NCI-H187 treated with DMSO at 0.1 percent for 48 hours (cell line): ENCODE measurements at places on chromosomes 12 and 14.

DNA sequence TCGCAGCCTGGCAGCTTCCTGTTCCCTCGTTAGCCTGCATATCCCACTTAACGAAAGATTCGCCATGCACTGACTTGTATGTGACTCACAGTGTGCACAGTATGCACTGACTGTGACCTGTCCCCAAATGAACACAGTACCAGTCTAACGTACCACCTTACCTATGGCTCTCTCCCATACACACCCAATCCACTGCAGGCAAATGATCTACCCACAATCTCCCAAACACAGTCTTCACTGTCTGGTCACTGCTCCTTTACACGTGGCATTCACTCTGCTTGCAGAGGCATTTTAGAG, 163.5 kb upstream of the EEA1 start:
- no peak for DNase-seq

GRCh38 chr12:121290410-121290809, 6.1 kb downstream of the CAMKK2 start:
- no peak for DNase-seq

GRCh38 chr14:49106741-49107667, 479.2 kb downstream of the RPS29 start:
- DNase-seq = no peak

- peak; percentile 2 for DNase-seq
Observed at GRCh38 chr12:80269803-80270552, 170.6 kb downstream of the OTOGL start.

DNA sequence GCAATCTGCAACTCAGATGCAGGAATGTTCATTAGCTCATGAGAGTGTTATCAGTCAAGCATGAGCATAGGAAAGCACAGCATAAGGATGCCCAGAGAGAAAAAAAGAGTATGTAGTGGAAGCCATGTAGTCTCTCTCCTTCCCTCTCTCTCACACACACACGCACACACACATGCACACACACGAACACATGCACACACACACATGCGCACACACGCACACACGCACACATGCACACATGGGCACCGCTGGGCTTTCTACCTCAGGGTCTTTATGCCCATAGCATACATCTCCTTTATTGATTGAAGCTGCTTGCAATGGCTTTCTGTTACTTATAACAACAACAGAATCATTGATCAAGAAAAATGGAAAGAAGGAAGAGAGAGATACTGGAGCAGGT, 240.9 kb downstream of the ETNK1 start:
- no peak for DNase-seq

DNA sequence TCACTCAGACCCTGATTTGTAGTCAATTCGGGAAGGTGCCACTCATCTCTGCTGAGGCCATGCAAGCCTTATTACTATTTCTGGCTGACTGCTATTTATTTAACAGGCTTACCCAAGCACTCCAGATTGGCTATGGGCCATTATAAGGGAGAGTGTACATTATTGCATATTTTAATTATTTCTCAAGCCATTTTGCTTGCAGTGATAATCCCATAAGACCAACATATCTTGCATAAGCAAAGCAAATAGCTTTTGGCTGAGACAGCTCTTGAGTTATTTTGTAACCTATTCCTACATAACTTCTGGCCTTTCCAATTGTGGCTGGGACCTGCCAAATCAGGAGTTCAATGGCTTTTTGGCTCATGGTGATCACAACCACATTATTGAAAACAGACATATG, 509.6 kb upstream of the USP15 start:
- DNase-seq = no peak

GRCh38 chr12:59733200-59733599, 137.4 kb downstream of the SLC16A7 start:
- no peak for DNase-seq

GRCh38 chr12:55725556-55725955, 3.3 kb downstream of the CD63 start:
- DNase-seq = no peak

DNA sequence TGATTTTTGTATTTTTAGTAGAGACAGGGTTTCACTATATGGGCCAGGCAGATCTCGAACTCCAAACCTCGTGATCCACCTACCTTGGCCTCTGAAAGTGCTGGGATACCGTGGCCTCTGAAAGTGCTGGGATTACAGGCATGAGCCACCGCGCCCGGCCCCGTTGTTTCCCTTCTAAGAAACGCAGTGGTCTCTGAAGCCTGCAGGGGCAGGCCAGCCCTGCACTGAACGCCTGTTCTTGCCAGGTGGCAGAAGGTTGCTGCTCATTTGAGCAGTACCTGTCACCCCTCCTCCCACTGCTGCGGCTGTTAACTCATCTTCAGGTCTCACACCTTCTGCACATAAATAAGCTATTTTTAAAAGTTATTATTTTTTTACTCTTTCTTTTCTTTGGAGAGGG, 24.3 kb downstream of the GPRC5A start:
- no peak for DNase-seq

GRCh38 chr12:58640314-58640713, 280.0 kb downstream of the LRIG3 start:
- no peak for DNase-seq

GRCh38 chr12:120094485-120094884, 22.1 kb downstream of the RAB35 start:
- DNase-seq = no peak

- no peak for DNase-seq
Observed at GRCh38 chr12:122282061-122282460, 15.8 kb upstream of the VPS33A start.

GRCh38 chr14:61877035-61877390, 114.8 kb downstream of the SNAPC1 start:
- DNase-seq = no peak

DNA sequence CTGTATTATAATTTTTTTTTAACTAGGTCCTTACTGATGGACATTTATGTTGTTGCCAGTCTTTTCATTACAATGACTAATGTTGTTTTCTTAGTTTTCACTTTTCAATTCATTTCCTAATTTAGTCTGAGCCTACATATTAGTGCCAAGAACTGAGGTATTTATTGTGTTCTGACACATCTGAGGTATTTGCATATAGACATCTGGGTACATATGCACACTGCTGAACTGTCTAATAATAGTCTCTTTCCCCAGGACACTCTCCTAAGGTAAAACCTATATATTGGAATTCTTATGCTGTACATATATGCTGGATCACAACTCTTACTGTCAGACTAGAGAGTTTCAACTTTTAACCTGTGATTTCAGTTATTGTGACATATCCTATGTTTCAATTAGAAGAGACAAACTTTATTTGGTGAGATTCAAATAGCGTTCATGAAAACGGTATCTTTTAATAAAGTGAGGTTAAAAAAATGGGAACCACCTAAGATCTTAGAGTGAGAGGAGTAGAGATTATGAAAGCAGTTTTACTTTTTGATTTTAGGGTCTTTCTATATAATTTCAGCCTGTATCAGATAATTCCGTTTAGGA, 263.2 kb downstream of the RAD51B start:
- no peak for DNase-seq

DNA sequence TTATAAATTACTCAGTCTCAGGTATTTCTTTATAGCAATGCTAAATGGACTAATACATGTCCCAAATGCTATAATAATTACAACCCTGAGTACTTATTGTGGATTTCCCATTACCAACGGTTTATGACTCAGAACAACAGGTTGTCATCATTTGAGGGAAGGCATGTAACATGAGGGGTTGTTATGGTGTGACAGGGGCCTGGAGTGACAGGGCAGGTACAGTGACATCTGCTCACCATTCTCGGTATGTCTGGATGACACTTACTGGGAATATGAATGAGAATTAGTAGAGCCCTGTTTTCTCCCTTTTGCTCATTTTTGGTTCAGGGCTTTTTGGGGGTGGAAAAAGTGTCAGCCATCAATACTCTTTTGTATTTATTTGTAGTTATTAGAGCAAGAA, 36.2 kb upstream of the FERMT2 start:
- no peak for DNase-seq

DNA sequence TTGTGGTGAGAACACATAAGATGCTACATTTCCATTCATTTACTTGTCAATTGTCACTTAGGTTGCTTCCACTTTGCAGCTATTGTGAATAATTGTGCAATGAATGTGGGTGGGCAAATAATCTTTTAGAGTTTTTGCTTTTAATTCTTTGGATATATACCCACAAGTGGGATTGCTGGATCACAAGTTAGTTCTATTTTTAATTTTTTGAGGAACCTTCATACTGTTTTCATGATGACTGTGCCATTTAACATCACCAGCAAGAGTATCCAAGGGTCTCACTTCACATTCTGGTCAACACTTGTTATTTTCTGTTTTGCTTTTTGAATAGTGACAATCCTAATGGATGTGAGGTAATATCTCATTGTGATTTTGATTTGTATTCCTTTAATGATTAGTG, 10.5 kb downstream of the CLEC6A start:
- DNase-seq = no peak

- no peak for DNase-seq
Observed at GRCh38 chr12:106300761-106301160, 1.8 kb upstream of the TCP11L2 start.

DNA sequence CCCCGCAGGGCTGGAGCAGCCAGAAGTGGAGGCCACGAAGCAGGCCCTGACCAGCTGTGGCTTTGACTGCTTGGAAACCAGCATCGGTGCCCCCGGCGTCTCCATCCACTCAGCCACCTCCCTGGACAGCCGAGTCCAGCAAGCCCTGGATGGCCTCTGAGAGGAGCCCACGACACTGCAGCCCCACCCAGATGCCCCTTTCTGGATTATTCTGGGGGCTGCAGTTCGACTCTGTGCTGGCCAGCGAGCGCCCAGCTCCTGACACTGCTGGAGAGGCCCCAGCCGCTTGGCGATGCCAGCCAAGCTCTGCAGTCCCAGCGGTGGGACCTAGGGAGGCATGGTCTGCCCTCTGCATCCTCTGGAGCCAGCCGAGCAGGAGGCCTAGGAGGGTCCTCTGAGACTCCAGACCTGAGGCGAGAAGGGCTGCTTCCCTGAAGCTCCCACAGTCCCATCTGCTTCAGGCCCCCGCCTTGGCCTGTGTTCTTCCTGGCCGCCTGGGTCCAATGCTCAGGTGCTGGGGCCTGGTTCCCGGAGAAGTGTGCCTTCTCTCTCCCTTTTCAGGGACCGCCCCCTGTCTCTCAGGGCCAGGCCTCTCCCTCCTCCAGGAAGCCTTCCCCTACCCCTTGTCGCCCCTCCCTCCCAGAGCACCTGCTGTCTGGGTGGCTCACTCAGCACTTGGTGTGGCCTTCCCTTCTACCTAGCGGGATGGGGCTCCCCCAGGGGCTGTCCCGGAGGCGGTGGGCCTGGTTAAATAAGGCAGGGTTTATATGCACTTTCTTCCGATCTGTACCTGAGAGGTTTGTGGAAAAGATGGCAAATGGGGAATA, 23.0 kb downstream of the MVK start:
- DNase-seq = no peak

DNA sequence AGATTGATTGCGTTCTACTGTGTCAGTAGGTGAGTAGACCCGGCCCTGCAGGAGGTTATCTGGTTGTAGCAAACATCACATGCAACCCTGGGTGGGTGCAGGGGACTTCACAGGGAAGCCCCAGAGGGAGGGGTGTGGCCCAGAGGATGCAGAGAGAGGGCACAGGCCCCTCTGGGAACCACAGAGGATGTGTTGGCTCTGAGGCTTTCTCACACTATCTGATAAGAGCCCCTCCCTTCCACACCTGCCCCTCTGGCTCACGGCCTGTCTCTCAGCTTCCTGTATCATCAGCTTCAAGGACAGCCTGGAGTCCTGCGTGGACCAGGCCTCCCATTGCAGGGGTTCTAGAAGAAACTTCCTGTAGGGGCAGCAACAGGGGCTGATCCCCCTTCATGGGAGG, 101.9 kb downstream of the RIN3 start:
- no peak for DNase-seq

GRCh38 chr14:102255401-102256190, 49.4 kb downstream of the MOK start:
- no peak for DNase-seq

GRCh38 chr14:101708853-101709532, 52.5 kb upstream of the PPP2R5C start:
- no peak for DNase-seq

- DNase-seq = no peak
Observed at GRCh38 chr12:45669093-45669492, 60.4 kb upstream of the ARID2 start.

- no peak for DNase-seq
Observed at GRCh38 chr12:128009108-128009507, 257.9 kb upstream of the TMEM132C start.

DNA sequence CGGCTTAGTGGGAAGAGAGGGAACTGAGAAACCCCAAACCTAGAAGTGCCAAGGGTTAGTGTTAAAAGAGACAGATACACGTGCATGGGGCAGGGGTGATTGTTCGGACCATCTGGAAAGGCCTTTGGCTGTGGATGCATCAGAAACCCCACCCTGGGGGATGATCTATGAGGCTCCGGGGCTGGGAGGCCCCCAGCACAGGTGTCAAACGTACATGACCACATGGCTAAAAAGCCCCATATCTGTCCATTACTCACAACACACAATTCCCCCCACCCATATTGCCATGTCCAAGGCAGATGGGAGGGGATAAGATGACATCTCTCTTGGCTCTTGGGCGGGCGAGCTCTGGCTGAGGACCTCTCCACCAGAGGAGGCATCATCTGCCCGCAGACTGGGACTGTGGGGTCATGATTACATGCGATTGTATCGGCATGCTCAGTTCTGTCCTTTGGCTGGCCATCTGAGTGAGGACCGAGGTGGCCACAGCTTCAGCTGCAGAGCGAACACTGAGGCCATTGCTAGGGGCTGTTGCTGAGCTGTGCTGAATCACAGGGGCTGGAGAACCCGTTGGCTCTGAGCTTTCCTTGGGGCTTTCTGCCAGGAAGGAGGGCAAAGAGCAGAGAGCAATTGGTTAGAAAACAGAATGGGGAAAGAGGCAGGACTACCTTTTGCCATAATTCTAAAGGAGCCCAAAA, 9.6 kb upstream of the NPFF start:
- DNase-seq = no peak

GRCh38 chr12:90015228-90015627, 306.6 kb upstream of the ATP2B1 start:
- DNase-seq = no peak

- no peak for DNase-seq
Observed at GRCh38 chr14:89215114-89215513, 201.9 kb downstream of the FOXN3 start.

GRCh38 chr12:111764120-111764821, 2.5 kb upstream of the ALDH2 start:
- no peak for DNase-seq

- DNase-seq = no peak
Observed at GRCh38 chr14:65336191-65336591, 76.3 kb upstream of the FUT8 start.

DNA sequence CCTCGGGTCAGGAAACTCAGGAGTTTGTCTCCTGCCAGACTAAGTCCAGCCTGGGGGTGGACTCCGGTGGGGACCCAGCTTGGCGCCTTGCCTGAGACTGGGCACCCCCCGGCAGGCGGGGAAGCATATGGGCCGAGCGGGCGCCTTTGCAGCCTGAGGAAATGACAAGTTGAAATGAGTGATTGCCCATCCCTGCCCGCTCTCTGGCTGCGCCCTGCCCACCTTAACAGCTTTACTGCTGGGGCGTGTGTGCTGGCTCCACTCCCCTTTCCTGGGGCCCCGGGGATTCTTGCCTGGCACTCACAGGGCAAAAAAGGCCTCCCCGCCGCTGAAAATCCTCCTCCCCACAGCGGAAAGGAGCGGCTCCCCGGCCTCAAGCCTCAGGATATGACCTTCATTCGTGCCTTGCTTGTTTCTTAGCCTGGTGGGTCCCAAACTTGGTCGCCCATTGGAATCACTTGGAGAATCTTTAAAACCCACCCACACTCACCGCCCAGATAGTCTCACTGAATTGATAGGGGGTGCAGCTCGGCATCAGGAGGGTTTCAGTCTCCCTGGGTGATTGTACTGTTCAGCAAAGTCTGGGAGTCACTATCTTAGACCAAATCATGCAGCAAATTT, 1.5 kb downstream of the RFLNA start:
- no peak for DNase-seq
